ENCODE measurements at places on chromosomes 4 and X.

DNA sequence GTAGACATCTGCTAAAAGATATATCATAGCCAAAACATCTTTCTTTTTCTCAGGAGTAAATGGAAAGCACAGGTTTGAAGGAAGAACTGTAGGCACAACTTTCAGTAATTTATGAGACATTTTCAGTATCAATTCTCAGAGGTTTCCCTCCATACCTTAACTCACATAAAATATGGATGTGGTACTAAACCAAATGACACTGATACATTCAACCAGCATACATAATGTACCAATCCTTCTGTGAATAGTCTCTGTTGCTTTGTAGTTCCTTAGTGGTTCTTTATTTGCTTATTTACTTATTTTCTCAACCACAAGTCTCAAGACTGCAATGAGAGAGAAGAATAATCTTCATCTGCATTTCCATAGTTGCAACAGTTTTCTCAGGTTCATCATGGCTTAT lies 96.1 kb downstream of the ARHGAP24 start:
- DNase-seq: no peak

DNA sequence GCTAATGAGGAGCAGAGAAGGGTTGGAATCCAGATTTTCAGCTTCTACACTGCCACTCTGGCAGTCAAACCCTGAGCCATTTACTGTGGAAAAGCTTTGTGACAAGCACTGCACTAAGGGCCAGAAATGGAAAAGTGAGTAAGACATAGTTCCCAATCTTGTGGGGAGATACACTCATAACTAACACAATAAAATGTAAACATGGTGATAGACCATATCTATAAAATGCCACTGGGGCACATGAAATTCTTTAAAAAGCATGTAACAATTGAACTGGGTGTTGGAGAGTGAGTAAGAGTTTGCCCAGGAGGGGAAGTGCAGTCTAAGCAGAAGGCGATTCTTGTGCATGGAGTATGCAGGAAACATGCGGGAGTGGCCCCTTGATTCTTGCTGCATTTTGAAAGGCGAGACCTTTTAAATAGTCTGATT lies 32.0 kb upstream of the ANXA5 start:
- no peak for DNase-seq

- DNase-seq: no peak
Measured at GRCh38 chr4:85102606-85103005, 136.1 kb upstream of the WDFY3 start.

GRCh38 chr4:7420661-7421040 lies 14.1 kb downstream of the PSAPL1 start:
- no peak for DNase-seq

DNA sequence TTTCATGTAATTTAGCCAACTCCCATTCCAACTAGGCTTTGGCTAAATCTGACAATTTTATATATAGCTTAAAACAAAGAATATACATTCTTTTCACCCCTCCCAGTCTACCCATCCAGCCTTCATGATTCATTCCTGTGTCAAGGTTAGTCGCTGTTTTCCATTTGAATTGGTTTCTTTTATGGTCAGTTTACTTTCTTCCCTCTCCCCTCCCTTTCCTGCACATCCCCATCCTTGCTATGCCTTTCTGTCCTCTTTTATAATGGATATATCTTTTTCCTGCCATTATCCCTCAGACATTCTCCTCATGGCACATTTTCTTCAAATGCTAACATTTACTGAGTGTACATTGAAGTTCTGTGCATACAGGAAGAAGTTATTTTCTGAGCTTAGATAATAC lies 4.7 kb downstream of the ZXDB start:
- DNase-seq: no peak

- DNase-seq: no peak
Measured at GRCh38 chr4:169305651-169306050, 34.9 kb upstream of the SH3RF1 start.

DNA sequence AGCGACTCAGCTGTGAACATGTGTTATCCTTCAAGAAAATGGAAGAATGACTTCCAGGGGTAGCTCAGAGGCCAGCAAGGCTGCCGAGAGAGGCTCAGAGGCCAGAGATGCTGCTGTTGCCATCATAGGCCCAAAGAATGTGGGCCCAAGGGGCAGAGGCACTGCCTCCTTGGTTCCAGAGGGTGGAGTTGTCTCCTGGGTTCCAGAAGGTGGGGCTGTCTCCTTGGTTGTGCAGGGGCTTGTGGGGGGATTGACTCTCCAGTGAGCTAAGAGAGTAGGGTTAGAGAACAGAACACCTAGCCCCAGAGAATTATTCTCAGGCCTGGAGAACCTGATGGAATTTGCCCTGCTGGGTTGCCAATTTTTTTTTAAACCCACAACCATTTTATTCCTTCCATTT lies 62.6 kb downstream of the DGKK start:
- DNase-seq: no peak

GRCh38 chr4:91359041-91360031 lies 944.4 kb upstream of the GRID2 start:
- no peak for DNase-seq

DNA sequence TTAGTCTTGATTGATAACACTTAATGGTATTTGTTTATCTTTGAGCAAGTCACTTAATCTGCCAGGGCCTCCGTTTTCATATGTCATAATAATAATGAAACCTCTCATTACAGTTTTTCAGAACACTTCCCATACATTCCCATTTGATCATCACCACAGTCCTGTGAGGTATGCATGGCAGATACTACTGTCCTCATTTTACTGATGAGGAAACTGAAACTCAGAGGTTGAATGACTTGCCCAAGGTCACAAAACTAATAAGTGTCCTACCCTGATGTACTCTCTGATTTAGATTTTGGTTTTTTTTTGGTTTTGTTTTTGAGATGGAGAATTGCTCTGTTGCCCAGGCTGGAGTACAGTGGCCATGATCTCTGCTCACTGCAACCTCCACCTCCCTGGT lies 25.7 kb downstream of the ZFX start:
- DNase-seq: no peak

- DNase-seq: no peak
Measured at GRCh38 chr4:119977076-119977940, 89.3 kb downstream of the MAD2L1 start.

DNA sequence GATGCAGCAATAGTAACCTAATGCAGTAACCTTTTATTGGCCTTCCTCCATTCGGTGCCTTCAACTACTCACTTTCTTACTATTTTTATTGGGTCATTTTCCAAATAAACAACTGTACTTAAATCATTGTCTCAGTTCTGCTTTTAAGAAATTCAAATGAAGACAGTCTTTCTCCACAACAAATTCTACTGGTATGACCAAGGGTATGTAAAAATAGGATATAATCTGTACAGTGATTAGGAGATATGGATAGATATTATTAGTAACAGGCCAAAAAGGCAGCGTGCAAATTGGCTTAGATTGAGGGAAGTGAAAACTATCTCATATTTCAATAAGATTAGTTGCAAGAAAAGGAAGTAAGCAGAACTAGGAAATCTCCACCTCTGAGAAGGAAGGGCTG lies 177.4 kb upstream of the PPP1R2C start:
- no peak for DNase-seq

GRCh38 chr4:152064753-152065152 lies 303.9 kb upstream of the GATB start:
- no peak for DNase-seq

- DNase-seq: no peak
Measured at GRCh38 chrX:84611843-84612636, 109.8 kb upstream of the HDX start.

DNA sequence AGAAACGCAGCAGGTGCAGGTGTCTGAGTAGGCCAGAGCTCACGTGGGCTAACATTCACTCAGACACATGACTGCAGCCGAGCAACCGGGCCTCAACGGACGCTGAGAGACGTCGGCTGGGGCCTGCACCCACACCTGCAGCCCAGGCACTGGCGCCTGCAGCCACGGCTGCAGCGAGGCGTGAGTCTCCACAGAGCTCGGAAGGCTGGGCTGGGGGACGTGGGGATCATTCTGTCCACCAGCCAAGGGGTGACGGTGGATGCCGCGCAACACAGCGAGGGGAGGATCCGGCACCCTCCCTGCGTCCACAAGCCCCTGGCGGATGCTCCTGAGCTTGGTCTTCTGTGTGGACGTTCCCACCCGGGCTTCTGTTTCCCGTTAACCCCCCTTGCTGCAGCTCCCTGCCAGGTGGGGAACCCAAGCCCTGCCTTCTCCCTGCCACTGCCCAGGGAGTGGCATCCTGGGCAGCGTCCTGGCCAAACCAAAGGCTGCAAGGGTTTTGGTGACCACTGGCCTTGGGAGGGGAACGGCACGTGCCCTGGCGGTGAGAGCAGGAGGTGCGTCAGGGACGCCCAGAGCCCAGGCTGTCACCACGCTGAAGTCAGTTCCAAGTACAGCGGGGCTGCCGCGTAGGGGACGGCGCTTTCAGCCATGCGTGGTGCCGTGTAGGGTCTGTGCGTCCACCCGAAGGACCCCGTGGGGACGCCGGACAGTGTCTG lies 16.3 kb downstream of the PPP2R3B start:
- DNase-seq: no peak

DNA sequence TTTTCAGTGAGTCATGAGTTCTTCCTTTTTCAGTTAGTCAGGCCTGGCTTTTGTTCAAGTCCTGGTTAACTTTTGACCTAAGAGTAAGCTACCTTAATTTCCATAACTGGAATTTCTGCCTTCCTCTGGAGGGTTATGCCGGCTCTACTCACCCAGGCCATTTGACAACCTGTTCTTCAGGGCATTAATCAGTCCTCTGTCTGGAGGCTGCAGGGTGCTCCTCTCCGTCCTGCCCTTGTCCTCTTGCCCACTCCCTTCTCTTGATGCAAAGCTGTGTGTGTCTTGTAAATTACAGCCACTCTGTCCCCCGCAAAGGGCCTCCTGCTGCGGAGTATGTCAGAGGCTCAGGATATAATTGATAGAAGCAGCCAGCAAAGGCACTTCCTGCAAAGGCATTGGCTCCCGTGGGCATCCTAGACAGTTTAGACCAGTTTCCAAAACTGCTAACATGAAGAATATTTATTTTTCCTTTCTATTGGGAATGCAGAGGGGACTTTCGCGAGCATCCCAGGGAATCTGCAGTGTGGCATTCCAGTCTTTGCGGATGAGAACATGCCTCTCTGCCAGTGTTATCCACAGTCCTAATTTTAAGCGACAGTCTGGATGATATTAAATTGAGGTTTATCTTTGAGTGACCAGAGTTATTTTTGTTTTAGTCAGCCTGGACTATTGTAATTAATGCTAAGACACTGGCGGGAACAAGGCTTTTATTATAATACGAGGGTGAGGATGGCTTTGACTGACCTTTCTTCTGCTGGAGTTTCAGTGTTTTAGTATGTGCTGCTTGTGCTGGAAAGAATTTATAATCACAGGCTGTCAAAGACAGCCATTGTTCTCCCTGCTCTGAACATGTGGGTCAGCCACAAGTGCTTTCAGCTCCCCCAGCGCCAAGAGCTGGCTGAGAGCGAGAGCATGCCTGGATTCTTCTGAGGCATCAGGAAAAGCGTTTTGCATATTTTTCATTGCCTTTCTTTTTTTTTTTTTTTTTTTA lies 74.2 kb downstream of the LIMCH1 start:
- DNase-seq: no peak

DNA sequence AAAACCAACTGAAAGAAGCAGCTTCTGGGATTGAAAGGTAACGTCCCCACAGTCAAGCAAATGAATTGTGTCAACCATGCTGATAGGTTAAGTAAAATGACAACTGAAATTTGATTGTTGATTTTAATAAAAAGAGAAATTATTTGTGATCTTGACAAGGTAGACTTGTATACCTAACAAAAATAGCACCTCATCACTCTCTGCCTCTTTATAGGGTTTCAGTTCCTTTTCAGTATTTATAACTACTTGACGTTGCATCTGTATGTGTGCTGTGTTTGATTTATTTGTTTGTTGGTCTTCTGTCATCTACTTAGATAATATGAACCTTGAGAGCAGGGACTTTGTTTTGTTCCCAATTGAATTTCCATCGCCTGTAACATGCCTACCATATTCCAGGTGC lies 7.9 kb upstream of the PPP3CA start:
- DNase-seq: no peak

DNA sequence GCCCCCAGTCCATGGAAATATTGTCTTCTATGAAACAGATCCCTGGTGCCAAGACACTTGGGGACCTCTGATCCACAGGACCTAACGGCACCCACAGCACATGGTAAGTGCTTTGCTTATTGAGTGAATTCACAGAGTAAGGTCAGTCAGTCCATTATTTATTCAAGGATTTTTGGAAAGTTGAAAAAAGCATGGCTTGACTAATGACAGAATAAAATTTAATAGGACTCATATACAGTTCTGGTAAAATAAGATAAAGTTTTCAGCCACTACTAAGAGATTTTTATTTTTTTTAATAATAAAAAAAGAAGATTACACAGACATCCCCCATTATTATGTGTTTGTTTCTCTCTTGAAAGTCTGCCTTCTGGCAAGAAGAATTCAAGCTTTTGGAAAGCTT lies 490.6 kb upstream of the HS3ST1 start:
- no peak for DNase-seq

DNA sequence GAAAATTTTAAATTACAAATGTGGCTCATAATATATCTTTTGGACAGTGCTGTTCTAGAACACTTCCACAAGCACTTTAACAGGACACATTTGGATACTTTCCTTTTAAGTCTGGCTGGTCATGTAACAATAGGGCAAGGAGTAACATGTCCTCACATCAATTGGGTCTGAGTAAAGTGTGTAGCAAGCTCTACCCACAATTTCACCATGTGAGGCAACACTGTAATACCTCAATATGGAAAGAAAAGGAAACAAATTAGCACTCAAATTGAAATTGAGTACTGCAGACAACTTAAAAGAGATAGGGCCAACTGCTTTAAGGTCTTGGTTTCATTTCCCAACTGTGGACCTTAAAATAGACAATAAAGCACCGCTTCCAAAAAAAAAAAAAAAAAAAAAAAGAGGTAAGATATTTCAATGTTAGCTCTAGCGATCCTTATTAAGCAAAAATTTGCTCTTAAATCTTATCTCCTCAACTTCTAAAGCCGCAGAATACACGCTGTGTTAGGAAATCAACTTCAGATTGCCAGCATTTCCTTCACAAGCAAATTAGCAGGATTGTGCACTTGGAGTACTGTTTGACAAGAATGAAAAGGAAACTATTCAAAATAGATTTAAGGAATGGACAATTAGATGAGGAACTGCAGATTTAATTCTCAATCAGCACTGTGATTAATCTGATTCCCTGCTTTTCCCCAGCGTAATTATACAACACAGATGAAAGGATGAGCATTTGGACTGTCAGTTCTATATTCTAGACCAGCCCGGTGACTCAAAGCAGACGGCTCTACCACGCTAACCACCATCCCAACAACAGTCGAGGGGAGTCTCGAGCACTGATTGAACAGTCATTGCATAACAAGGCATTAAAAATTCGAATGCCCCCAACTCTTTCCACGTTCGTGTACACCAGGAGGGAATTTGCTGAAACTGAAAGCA lies 1.6 kb downstream of the CASK start:
- peak; percentile 52 for DNase-seq

DNA sequence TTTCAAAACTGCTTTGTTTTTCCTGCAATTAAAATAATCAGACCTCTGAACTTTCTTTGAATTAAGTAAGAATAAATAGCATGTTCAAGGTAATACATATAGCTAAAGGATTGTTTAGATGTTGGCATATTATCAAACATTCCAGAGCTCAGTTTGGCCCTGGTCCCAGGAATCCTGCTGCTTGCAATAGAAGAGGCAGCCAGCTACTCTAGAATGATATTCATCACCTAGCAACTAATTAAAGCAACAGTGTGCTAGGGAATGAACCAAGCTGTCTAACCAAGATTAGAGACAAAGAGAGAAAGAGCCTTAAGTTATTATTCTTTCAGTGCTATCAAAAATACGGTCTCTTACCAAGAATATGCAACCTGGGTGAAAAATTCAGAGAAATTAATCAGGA lies 460.9 kb downstream of the GABRG1 start:
- DNase-seq: no peak
